ENCODE measurements at places on chromosomes 1 and 21.

DNA sequence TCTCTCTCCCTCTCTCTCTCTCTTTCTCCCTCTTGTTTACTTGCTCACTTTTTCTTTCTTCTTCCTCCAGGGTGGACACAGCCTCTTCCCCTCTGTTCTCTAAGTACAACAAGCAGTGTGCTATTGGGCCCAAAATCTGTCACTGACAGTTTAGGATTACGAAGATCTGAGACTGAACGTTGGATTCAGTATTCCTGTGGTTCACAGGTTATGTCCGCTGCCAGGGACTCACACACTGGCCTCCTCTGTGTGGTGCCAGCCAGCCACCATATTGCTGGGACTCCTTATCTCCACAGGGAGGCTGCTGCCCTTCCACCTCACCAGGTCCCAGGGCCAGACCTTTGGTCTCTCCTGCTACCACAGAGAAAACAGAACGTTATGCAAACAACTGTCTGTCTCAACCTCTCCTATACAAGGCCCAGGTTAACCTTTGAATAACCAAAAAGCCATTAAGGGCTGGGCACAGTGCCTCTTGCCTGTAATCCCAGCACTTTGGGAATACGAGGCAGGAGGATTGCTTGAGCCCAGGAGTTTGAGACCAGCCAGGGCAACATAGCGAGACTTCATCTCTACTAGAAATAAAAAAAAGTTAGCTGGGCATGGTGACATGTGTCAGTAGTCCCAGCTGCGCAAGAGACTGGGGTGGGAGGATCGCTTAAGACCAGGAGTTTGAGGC, 171.9 kb upstream of the RAB4A start:
- no peak for DNase-seq

DNA sequence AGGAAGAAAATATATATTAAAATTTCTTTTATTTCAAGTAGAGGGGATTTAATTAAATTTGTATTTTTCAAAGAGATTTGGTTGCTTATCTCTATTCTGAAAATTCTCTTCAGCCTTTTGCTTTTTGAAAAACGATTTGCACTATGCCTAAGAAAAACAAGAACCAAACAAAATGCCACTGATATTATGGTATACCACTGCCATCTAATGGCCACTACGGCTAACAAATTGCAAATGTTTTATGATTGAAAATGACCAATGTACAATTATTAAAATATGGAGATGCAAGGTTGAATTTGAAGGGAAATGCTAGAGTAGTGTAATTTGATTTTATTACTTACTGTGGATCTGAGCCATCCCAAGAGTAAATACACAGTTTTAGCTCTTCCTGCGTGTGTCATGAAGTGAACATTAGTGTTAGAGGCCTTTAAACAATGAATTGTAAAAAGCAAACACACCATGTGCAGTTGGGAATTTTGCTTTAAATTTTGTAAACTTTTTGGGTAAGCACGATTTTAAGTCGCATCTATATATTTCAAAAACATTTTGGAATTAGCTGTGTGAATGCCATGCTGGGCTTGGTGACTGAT, 137.4 kb upstream of the USP25 start:
- DNase-seq = no peak

DNA sequence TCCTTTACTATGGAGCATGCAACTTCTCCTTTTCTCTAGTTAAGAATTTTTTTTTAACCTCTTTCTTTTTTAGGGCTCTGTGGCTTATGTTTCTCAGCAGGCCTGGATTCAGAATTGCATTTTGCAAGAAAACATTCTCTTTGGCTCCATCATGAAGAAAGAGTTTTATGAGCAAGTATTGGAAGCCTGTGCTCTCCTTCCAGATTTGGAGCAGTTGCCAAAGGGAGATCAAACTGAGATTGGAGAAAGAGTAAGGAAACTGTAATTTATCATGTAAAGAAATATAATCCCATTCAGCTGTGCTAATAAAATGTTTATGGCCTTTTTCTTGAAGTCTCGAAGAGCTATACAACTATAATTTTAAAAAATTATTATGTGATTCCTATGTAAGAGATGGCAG, 70.1 kb downstream of the HSPA13 start:
- no peak for DNase-seq

DNA sequence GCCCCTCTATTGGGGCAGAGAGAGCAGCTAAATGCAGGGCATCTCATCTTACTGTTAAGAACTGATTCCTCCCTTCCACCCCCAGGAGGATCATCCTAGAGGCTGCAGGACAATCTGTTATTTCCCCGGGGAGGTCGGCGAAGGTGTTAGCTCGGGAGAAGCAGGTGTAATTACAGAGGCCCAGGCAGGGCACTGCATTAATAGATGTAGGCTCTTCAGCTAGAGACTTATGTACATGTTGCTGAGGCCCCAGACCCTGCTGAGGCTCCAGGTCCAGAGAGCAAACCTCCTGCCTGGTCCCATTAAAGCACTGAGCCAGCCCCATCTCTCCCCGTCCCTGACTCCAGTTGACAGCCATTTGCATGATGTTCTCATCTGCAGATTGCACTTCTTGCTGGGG, 320.3 kb upstream of the VAMP3 start:
- DNase-seq = peak; percentile 56

DNA sequence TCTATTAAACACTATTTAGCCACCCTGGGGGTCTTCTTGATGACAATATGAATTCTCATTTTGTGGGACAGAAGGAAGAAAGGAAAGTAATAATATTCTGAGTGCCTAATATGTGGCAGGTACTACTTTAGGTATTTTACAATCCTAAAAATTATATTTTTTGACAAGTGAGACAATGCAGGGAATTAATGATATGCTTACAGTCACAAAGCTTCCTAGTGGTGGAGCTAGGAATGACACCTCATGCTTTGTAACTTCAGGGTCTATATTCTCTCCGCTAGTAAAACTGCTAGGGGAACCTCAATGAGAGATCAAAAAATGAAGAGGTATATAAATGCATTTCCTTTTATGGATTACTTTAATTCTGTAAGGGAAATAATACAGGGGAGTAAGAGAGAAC, 44.3 kb downstream of the TPR start:
- no peak for DNase-seq

DNA sequence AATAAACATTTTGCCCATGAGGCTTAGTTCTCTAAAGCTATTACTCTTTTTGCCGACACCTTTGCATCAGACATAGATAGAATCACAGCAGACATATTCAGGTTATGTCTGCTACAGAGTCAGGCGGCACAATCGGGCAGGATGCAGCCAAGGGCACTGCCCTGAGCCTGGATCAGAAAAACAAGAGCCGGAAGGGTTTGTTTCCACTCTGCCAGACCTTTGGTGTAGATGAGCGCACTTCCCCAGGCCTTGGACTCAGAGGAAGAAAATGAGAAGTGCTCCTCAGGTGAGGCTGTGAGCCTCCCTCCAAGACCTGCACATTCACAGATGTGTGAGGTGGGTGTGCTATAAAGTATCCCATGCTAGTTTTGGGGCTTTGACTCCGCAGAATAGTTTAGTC, 43.7 kb downstream of the GNG12 start:
- no peak for DNase-seq

GRCh38 chr1:174702011-174702410, 254.2 kb downstream of the GPR52 start:
- no peak for DNase-seq

GRCh38 chr1:87595384-87595781, 266.7 kb downstream of the LMO4 start:
- no peak for DNase-seq

Measured in D721Med (cell line).